ENCODE measurements at places on chromosomes 2 and 18.
A peak's percentile ranks its signal among the peaks of the same experiment; 100 is the strongest.

- DNase-seq = no peak
These were observed 617.3 kb upstream of the ID2 start for GRCh38 chr2:8064603-8065002.

DNA sequence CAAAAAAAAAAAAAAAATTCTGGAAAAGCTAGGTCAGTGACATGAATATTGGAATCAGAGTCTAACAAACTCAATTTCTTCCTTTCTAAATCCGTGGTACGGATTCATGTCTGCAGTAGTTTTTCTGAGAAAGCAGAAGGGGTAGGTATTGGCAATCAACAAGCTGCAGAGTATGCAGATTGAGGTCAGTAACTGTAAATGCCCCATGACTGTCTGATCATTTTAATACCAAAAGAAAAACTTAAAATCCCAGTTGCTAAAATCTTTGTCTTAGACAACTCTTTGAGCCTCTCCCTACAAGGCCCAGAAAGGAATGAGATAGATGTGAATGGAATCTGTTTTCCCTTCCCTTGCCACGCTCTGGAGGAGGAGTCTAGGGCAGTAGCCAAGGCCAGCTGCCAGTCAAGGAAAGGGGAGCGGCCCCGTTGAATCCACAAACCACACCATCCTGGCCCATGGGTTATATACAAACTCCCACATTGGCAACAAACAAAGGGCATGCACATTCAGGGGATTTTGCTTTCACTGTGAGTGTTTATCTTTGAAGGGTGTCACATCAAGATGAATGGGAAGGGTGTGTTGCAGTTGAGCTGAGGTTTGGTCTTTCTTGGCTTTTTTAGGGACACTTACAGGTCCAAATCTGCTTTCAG is 6.1 kb upstream of the CASP8 start:
- DNase-seq = peak; percentile 93

DNA sequence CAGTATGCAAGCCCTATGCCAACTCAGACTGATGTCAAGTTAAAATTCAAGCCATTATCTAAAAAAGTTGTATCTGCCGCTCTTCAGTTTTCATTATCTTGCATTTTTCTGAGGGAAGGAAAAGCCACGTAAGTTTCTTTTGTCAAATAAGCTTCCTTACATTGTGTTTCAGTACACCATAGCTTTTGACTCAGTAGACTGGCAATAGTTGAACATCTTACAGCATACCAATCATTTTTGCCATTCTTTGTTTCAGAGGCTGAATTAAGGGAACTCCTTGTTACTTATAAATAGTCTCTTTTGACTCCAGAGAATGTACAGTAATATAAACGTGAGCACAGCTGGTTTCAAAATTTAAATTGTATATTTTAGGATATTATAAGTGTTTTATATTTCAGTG is 120.6 kb downstream of the EHBP1 start:
- DNase-seq = peak; percentile 48

- peak; percentile 38 for DNase-seq
These were observed 173.7 kb downstream of the ASXL3 start for GRCh38 chr18:33751613-33752221.

GRCh38 chr2:241977557-241978300 is 108.2 kb downstream of the RTP5 start:
- no peak for DNase-seq

GRCh38 chr2:220041447-220041846 is 414.0 kb downstream of the SLC4A3 start:
- DNase-seq = peak; percentile 33

DNA sequence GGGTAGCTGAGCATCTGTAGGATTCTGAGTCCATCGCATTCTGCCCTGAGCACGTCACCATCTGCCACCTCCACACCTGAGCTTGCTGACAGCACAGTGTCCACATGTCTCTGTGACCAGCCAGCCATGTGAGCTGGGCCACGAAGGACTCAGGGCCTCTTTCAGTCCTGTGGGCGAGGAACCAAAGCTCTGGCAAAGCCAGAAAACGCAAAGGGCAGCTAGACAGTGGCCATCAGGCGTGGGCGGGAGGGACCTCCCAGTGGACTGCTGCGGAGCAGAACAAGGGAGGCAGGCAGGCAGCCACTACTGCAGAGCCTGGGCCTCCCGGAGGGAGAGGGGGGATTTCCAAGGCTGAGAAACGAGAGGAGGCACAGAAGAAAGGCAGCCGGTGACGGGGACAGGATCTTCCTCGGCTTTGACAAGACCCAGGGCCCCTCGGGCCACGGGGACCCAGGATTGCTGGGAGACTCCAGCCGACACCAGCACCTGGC is 274.6 kb upstream of the SALL3 start:
- DNase-seq = no peak

GRCh38 chr18:78659748-78660147 is 319.9 kb upstream of the SALL3 start:
- DNase-seq = peak; percentile 39

- DNase-seq = no peak
These were observed 359.4 kb upstream of the CWC22 start for GRCh38 chr2:180366481-180366880.

GRCh38 chr18:23816740-23817139 is 127.5 kb downstream of the LAMA3 start:
- no peak for DNase-seq

DNA sequence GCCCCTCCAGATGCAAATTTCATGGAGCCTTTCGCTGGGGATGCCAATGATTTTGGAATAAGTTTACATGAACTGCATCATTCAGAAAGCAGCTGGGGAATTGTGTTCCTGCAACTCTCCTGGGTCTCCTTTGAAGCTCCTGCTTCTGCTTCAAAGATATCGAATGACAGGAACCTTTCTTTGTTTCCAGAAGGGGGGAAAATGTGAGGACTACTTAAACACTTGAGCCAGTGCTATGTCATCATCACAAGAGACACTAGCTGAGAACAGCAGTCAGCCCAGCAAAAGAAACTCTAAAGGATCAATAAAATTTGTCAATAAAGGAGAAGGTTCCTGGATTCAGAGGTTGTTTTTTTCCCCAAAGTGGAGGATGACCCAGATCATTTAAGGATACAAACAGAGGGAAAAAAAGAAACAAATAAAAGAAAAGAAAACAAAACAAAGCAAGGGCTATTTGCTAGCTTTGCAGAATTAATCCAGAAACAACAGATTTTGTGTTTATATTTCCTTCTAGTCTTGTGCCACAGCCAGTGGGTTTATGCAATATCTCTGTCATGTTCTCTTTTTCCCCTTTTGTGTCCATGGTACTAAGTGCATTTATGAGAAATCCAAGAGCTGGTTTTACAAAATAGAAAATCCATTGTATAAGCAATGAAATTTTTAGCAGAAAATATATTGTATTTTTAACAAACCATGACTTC is 463.7 kb downstream of the CDH2 start:
- peak; percentile 77 for DNase-seq

GRCh38 chr2:240704651-240705050 is 13.0 kb downstream of the AQP12A start:
- DNase-seq = no peak

DNA sequence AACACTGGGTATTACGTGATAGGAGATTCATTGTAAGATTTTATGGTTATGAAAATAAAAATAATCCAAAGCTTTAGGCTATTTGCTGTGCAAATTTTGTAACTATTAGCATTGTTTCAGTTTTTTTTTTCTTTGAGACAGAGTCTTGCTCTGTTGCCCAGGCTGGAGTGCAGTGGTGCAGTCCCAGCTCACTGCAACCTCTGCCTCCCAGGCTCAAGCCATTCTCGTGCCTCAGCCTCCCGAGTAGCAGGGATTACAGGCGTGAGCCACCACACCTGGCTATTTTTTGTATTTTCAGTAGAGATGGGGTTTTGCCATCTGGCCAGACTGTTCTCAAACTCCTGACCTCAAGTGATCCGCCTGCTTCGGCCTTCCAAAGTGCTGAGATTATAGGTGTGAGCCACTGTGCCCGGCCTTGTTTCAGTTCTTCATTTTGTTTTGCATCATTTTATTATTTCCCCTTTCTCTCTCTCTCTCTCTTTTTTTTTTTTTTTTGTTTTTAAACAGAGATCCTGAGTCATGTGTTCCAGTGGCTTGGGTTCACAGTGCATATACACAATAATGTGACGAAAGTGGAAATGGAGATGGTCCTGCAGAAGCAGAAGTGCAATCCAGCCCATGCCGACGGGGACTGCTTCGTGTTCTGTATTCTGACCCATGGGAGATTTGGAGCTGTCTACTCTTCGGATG is 25.8 kb downstream of the CASP10 start:
- DNase-seq = no peak

DNA sequence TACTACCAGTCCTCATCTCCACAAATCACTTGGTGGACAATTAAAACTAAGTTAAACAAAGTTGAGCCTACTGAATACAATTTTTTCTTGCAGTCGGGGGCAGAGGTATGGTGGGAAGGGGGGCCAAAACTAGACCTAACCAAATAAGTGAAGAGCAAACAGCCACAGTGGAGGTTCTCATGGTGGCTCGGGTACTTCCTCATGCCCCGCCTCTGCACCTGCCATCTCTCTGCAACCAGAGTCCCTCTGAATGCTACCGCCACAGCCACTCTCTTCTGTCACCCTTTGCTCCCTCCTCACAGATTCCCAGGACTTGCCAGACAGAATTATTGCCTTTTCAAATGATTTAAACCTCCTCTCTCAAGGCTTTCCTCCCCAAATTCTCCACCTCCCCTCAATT is 204.2 kb downstream of the TMEM247 start:
- DNase-seq = no peak

DNA sequence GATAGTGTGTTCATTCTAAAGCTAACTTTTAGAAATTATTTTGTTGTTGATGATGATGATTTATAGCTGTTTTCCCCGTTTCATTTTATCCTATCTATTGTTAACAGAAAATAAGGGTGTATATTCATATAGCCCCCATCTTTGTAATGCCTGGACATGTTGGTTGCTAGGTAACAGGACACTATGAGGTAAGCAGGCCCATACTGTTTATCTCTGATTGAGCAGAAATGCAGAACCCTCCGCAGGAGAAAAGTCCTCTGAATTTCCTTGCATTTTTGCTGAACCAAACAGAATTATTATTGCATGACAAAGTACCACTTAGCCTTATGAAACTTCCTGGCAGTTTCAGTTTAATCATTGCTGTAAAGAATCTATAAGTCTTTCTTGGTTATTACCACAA is 339.4 kb downstream of the DCC start:
- peak; percentile 50 for DNase-seq

GRCh38 chr2:168192839-168193616 is 54.4 kb downstream of the STK39 start:
- no peak for DNase-seq

DNA sequence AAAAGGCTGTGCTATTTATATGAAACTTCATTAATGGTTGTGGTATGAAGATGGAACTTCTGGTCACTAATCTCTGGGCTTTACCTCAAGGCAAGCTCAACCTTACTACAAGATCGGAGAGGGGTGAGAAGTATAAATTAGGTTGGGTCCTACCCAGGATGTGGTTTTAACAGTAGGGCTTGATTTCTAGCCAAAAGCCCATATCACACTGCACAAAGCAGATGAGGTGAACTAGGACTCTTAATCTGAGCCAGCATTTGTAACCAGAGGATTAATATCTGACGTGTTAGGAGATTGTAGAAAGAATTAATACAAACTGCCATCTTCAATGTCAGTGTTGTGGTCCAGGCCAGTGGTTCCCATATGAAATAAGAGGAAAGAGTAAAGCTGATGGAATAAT is 86.4 kb upstream of the RGPD4 start:
- no peak for DNase-seq

- peak; percentile 49 for DNase-seq
These were observed 24.5 kb downstream of the SIGLEC15 start for GRCh38 chr18:45850021-45850420.

GRCh38 chr2:149050188-149050587 is 11.7 kb downstream of the LYPD6B start:
- DNase-seq = no peak

GRCh38 chr2:56018267-56018666 is 94.7 kb upstream of the EFEMP1 start:
- DNase-seq = no peak

DNA sequence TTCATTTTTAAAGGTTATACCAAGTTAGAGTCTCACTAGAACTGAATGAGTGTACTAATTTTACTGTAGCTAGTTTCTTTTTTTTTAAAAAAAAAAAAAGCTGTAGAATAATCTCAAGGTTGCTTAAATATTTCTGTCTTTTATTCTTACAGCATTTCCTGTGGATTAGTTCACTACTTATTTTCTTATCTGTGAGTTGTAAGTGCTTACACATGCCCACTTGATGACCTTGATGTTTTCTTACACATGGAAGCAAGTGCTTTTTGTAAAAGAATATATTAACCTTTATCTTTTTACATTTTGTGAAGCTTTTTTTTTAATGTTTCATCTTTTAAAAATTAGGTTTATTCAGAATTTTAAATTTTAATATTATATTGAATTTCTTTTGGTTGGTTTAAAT is 57.8 kb downstream of the MSH2 start:
- no peak for DNase-seq

GRCh38 chr2:161386228-161386824 is 29.8 kb upstream of the TBR1 start:
- DNase-seq = no peak

GRCh38 chr2:100413571-100413970 is 3.9 kb downstream of the CHST10 start:
- DNase-seq = peak; percentile 16

DNA sequence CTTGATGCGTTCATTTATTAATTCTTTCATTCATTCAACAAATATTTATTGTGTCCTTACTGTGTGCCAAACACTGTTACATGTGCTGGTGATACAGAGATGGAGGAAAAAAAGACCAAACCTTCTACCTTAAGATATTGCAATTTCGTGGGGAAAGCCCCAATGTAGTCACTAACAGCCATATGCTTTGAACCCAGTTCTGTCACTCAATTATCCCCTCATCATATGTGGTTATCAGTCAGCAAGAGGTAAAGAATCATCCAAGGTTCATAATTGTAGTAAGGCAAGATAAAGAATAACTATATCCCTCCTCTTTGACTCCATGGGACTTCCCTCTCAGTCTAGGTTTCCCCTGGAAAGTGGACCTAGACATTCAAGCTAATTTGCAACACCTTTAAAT is 1185.6 kb upstream of the CELF4 start:
- DNase-seq = no peak

DNA sequence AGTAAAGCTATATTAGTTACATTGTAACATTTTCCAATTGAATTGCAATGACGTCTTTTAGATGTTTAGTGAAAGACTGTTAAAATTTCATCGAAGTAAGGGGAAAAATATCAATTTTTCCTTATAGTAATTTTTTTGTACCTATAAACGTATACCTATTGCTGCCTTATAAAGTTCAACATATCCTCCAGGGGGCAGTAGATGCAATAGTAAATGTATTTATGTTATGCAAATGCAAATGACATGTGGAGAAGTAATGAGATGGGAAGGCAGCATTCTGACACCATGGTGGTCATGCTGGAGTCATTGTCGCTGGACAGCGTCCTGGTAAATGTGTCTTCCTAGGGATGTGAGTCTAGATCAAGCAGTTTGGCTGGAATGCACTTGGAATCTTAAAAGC is 38.7 kb downstream of the MSTN start:
- peak; percentile 69 for DNase-seq
